ENCODE measurements at places on chromosomes 16 and 17. TPM values are rescaled to one million over a fixed set of nuclear protein-coding genes. Genes with fewer than 3 reads are reported as not detected.
A peak's percentile ranks its signal among the peaks of the same experiment; 100 is the strongest.

DNA sequence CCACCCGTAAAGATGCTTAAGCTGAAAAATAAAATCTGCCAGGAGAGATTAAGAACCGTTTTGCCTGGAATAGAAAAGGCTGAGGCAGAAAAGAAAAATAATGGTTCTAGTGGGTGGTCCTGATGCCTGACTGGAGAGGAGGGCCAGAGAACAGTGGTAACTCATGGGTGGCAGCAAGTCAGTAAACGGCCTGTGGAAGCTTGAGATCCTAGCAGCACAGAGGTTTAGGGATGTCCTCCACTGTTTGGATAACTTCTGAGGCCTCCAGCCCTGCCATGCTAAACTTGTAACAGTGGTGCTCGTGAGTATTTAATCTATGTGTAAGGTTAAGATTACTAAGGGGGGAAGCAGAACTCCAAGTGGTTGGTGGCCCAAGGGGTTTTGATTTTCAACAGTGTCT is 21.2 kb upstream of the PHAF1 start:
- DNase-seq = no peak

- DNase-seq = no peak
Measured at GRCh38 chr16:15833541-15833940, 23.3 kb downstream of the MYH11 start.

DNA sequence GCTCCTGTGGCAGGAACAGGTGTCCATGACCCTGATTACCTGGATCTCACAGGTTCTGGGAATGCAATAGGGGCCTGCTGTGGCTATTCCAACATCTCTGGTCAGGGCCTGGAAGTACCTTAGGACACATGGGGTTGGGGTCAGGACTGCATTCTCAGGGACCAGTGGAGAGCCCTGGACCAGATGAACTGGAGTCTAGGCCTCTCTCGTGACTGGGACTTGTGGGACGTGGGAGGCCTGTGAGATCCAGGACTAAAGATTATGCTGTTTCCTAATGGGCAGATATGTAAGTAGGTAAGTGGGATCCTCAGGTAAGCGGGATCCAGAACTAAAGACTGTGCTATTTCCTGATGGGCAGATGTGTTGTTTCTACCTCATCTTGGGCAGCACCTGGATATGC is 16.2 kb upstream of the CD300A start:
- DNase-seq = no peak

PRSS36 gene
- 1.5 TPM for total RNA-seq

GRCh38 chr17:54372069-54372749 is 528.4 kb upstream of the TOM1L1 start:
- no peak for DNase-seq

- DNase-seq = no peak
Measured at GRCh38 chr16:57977418-57978069, 6.6 kb upstream of the CNGB1 start.

DNA sequence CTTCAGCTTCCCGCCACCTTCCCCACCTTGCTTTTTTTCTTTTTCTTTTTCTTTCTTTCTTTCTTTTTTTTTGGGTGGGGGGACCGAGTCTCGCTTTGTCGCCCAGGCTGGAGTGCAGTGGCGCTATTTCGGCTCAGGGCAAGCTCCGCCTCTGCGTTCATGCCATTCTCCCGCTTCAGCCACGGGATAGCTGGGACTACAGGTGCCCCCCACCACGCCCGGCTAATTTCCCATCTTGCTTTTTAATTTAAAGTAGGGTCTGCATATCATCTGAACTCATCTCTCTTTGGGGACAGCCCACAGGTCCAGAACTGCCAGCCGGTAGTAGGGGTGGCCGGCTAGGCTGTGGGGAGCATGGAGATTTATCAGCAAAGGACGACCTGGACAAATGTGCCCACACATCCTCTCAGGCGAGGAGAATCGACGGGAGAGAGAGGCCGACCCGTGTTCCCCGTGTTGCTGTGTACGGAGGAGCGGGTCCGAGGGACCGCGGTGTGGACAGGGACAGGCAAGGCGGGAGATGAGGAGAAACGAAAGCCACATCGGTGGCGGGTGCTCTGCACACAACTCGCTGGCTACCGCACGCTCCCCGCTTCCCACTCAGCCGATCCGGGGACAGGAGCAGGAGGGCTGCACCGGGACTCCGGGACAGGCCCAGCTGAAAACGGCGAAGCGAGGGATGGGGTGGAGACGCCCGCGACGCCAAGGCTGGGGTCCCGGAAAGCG is 2.4 kb downstream of the MT1M start:
- DNase-seq = no peak

KRT33B gene
- total RNA-seq = not detected

MYL4 gene
- not detected for total RNA-seq

DNA sequence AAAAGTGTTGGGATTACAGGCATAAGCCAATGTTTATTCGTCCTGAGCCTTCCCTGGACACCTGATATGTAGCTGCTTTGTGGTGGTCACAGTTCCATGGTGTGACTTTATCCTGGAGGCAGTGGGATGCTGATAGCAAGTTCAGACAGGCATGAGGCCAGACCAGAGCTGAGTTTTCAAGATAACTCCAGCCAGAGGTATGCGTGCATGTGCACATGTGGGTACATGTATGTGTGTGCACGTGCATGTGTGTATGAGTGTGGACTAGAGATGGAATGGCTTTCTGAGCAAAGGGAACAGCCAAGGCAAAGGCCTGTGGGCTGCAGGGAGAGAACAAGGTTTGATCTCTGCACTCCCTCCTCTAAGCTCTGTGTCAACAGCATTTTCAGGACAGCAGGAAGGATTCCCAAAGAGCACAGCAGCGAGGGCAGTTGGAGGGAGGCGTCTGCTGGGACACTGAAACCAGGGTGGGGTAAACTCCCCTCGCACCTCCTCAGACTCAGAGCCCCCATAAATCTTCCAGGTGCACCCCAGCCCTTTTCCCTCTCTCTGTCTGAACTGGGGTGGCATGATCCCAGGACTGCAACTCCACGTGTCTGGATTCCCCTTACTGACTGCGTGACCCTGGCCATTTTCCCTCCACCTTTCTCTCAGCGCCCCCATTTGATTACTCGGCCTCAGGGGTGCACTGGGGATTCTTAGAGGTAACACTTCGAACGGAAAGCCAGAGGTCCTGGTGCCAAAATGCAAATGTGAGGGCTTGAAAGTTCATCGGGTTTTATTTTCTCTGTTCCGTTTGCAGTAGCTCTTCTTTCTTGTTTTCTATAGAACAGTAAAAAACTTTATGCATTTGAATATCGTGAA is 15.3 kb downstream of the NLRC5 start:
- DNase-seq = no peak

ATP2A1 gene
- total RNA-seq = 1.4 TPM

DNA sequence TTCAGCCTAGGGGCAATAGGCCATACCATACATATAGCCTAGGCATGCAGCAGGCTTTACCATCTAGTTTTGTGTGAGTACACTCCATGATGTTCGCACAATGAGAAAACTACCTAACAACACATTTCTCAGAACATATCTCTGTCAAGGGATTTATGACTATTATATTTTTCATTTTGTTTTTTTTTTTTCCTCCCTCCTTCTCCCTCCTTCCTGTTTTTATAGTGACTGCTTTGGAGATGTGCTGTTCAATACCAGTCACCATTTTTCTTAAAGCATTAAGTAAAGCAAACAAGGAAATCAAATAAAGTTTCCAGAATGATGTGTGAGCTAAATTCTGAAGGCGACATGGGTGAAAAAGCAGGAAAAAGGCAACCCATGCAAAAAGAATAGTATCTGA is 194.6 kb downstream of the STX8 start:
- no peak for DNase-seq

ENKD1 gene
- 10.6 TPM for total RNA-seq

DNA sequence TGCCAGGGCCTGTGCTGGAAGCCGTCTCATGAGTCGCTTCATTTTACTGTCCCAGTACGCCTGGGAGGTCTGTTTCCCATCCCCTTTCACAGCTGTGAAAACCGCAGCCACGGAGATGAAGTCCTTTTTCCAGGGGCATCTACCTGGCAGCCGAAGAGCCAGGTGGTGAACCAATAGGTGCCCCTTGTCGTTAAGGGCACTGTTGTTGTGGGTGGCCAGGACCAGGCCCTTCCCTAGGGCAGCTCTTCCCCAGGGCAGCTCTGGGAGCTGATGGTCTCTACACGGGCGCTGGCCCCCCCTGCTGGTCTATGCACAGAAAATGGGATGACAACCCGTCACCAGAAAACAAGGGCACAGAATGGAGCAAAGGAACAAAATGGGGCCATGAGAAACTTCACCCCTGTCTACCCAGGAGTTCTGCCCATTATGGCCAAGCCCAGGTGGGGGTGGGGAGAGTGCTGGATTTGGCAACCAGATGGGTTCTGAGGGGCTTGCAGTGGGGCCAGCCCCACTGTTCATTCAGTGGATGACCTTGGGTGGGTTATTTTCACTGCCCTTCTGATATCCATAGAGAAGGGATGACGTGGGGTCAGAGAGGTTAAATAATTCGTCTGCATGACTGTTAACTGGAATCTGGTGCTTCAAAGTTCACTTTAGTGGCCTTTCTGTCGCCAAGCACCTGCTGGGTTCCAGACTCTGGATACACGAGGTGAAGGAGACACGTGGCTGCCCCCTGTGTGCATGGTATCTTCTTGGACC is 11.5 kb downstream of the RMI2 start:
- DNase-seq = peak; percentile 76

DNA sequence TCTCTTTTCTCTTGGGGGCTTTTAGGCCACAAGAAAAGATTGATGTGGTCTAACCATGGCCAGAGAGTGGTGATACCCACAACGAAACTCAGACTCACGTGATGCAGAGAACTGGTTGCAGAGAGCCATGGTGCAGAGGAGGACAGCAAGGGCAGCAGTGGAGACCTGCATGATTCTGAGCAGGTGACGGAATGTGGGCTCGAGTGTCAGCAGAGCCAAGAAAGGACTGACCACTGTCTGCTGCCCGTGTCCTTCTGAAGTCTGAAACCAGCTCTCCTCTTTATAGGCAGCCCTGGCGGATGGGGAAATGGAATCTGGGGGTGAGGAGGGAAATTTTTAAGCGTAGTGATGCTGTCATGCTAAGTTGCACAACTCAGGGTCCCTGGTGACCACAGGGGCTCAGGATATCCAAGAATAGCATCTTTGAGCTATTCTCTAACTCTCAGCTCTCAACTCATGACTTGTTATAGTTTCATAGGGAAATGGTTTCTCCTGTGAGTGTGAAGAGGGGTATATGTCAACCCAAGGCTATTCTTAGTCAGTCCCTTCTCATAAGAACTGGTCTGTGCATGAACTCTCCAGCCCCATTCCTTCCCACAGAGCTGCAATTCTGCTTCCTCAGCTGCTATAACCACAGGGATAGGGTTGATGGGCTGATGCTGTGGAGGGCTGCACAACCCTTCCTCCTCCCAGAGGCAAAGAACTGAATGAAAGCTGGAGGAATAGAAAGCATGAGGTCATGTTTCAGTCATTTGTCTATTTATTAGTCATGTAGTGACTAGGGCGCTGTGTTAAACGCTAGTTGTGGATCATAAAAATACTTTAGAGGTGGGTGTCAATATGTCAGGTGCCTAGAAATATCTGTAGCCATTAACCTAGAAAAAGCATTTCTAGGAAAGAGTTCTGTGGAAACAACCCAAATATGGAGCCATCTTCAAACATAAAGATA is at the start of gene CCL3:
TSS of gene CCL3 (minus strand) at position 256 of the 949 bp plus-strand sequence. CDS start at position 171, 85 bp downstream.
- DNase-seq = no peak

DNA sequence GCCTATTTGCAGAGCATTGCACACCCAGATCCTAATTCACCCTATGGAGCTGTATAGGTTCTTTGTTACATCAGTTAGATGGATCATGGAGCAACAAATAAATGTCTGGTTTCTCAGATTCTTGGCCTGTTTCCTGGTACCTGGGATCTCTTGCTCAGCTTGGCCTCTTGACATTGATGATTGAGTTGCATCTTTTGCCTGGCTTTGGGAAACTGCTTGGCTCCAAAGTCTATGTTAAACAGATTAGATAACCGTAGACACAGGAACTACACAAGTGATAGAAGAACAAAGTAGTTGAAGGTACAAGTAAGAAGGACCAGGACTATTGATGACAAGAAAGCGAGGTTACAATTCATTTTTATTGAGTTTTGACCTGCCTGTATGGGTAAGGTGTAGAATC is 77.3 kb downstream of the TMEM100 start:
- peak; percentile 49 for DNase-seq

DNA sequence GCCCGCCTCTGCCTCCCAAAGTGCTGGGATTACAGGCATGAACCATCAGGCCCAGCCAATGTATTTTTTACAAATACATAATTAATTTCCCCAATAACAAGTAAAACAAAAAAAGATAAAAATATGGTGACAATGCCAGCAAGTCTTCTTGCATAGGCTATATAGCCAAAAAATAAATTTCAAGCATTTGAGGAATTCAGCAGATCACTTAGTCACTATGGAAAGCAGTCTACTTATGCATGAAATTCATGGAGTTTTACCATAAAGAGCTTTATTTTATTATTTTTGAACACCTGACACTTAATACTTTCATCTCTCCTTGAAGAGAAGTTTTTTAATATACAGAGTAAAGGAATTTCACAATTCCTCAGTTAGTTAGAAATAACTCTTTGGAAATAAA is 56.4 kb downstream of the BRIP1 start:
- DNase-seq = no peak

KCNJ16 gene
- total RNA-seq = 1.1 TPM

RPL27 gene
- 293 TPM for total RNA-seq

FTO gene
- total RNA-seq = 29.9 TPM

DNA sequence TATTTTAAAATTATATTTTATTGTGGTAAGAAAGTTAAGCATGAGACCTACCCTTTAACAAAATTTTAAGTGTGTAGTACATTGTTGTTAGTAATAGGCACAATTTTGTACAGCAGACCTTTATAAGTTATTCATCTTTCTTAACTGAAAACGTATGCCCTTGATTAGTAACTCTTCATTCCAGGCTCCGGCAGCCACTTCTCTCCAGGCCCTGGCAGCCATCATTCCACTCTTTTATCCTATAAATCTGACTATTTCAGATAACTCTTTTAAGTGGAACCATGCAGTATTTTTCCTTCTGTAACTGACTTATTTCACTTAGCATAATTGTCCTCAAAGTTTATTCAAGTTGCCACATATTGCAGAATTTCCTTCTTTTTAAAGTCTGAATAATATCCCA is 348.2 kb downstream of the CDH11 start:
- no peak for DNase-seq

DNA sequence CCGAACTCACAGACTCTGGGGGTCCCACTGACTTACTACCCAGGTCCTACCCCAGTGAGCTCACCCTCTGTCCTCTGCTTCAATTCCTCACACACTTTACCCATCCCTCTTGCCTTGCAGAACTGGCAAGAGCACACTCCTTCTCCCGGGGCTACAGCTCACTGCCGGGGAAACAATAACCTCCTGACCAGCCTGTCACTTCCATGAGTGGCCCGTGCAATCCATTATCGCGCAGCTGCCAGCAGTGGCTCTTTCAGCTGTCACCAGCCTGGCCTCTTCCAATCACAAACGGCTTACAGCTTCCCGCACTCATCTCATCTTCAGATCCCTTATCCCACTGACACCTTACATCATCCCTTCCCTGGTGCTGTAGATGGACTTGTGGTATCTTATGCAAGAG is 79.5 kb downstream of the CPPED1 start:
- DNase-seq = peak; percentile 23

GRCh38 chr17:3335876-3336275 is 37.7 kb upstream of the OR3A1 start:
- DNase-seq = no peak

Data from left lobe of liver (tissue), 2 donors.